ENCODE measurements at places on chromosomes 6 and 20.
A peak's percentile ranks its signal among the peaks of the same experiment; 100 is the strongest.

DNA sequence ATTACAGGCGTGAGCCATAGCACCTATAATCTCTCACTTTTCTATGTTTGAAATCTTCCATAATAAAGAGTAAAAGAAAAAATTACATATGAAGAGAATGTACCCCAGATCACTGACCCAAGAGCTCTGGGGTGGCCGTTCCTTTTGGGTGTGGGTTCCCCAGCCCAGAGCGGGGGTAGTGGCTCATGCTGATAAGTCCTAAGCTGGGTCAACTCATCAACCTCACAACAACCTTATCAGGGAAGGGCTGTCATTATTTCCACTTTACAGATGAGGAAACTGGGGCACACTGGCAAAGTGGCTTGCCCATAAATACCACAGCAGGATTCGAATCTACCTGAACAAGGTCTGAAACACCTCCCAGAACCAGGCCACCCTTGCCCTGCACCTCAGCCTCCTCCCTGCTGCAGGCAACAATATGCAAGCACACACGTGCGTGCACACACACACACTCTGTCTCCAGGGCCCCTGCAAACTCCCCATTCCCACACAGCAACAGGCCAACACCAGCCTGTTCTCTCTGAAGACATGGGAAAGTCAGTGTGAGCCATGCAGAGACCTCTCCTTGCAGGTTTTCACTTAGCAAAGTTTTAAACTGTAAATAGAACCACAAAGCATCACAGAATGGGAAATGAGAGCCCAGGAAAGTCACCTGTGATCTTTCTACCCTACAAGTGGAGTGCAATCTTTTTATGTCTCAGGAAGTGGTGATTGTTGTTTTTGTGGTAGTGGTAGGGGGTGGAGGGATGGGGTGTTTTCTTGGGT lies 27.7 kb downstream of the BFSP1 start:
- DNase-seq: peak; percentile 46

GRCh38 chr6:133240511-133241085 lies 559 bp upstream of the EYA4 start:
- no peak for DNase-seq

- no peak for DNase-seq
Measured at GRCh38 chr6:142297996-142298753, 3.6 kb upstream of the ADGRG6 start.

- DNase-seq: no peak
Measured at GRCh38 chr20:38554986-38555385, 26.0 kb upstream of the ADIG start.

GRCh38 chr20:63191400-63191799 lies 24.5 kb downstream of the YTHDF1 start:
- DNase-seq: no peak

GRCh38 chr20:21102603-21103311 lies 3.4 kb downstream of the LINC00237 start:
- peak; percentile 76 for DNase-seq

- no peak for DNase-seq
Measured at GRCh38 chr6:169966312-169967181, 215.1 kb downstream of the ERMARD start.

DNA sequence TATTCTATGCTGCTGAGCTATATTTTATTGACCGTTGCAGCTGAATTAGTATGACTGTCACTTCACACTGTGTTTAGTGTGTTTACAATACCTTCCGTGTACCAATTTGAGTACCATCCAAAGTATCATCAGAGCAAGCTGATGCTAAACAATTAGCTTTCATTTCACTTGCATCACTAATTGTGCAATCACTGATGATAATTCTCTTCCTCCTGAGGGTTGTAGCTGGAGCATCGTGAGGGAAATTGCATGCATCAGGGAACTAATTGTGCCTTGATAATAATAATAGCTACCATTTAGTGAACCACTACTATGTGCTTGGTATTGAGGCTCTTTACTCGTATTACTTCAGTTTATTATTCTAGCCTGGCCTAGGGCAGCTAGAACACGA lies 384.8 kb upstream of the SOX4 start:
- DNase-seq: no peak

GRCh38 chr6:153031335-153031955 lies 28.9 kb upstream of the MTRF1L start:
- DNase-seq: no peak

- no peak for DNase-seq
Measured at GRCh38 chr6:81861281-81861680, 108.8 kb upstream of the TENT5A start.

DNA sequence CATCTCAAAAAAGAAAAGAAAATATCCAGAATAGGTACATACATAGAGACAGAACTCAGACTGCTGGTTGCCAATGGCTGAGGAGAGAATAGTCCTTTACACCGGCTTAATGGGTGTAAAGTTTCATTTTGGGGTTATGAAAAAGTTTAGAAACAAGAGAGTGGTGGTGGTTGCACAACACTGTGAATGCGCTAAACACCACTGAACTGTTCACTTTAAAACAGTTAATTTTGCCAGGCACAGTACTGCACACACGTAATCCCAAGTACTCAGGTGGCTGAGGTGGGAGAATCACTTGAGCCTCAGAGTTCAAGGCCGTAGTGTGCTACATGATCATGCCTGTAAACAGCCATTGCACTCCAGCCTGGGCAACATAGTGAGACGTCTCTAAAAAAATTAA lies 7.6 kb downstream of the ILRUN start:
- no peak for DNase-seq

GRCh38 chr6:57109880-57110279 lies 19.9 kb downstream of the ZNF451 start:
- DNase-seq: no peak

- DNase-seq: no peak
Measured at GRCh38 chr20:62896526-62896925, 29.8 kb downstream of the DIDO1 start.

DNA sequence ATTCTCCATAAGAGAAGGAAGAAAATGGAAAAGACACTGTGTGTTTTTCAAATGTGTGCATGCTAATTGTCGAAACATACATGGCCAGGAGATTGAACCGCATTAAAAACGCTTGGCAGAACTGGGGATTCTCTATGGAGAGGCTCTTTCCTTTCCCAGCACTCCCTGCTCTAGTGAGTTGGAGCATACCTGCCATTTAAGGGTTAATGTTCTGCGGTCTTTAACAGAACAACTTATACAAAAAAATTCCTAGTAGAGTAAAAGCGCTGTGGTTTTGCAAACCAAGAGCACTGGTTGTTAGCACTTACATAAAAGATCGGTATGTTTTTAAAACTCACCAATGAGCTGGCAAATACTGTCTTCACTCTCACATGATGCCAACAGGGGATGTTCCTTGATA lies 1.5 kb downstream of the TAGAP start:
- no peak for DNase-seq

GRCh38 chr20:53930651-53931504 lies 139.5 kb downstream of the BCAS1 start:
- no peak for DNase-seq
